ENCODE measurements at places on chromosomes 6 and 20. TPM values are rescaled to one million over a fixed set of nuclear protein-coding genes. Genes with fewer than 3 reads are reported as not detected.

LY6G6C gene
- total RNA-seq: not detected

PHF20 gene
- total RNA-seq: 23.1 TPM

CLVS2 gene
- total RNA-seq: 0.09 TPM

EMILIN3 gene
- total RNA-seq: not detected

BPIFA1 gene
- not detected for total RNA-seq

MATN4 gene
- total RNA-seq: not detected

IYD gene
- 57.0 TPM for total RNA-seq

ENPP1 gene
- total RNA-seq: 8.6 TPM

ZC2HC1B gene
- total RNA-seq: not detected

SLPI gene
- 28.0 TPM for total RNA-seq

EYA2 gene
- 0.40 TPM for total RNA-seq

TSPO2 gene
- not detected for total RNA-seq

USP49 gene
- total RNA-seq: 2.1 TPM

BPIFB1 gene
- not detected for total RNA-seq

NXT1 gene
- total RNA-seq: 6.3 TPM

GRM1 gene
- total RNA-seq: not detected

CST8 gene
- total RNA-seq: not detected

FAM83C gene
- not detected for total RNA-seq

MUC21 gene
- total RNA-seq: not detected

VSTM2L gene
- total RNA-seq: not detected

EEF1E1 gene
- 6.2 TPM for total RNA-seq

TINAG gene
- 2.5 TPM for total RNA-seq

OOEP gene
- not detected for total RNA-seq

B3GALT4 gene
- 31.5 TPM for total RNA-seq

PDE10A gene
- 7.0 TPM for total RNA-seq

CYP39A1 gene
- 3.5 TPM for total RNA-seq

POM121L2 gene
- total RNA-seq: not detected

ZNF334 gene
- total RNA-seq: 4.4 TPM

SFTA2 gene
- total RNA-seq: not detected

RAB44 gene
- total RNA-seq: 1.1 TPM

PI16 gene
- not detected for total RNA-seq

GGTLC1 gene
- not detected for total RNA-seq

CD93 gene
- total RNA-seq: 10.7 TPM

TCP11 gene
- not detected for total RNA-seq

SRPK1 gene
- total RNA-seq: 72.4 TPM

ARMC2 gene
- total RNA-seq: 7.4 TPM

BCL2L1 gene
- 185 TPM for total RNA-seq

RIMS1 gene
- not detected for total RNA-seq

SLC26A8 gene
- total RNA-seq: not detected

STMND1 gene
- not detected for total RNA-seq

DNMT3B gene
- 0.88 TPM for total RNA-seq

HCRTR2 gene
- total RNA-seq: not detected

BRPF3 gene
- 49.6 TPM for total RNA-seq

TSBP1 gene
- not detected for total RNA-seq

ELOVL2 gene
- total RNA-seq: 0.18 TPM

GTSF1L gene
- not detected for total RNA-seq

PTCHD4 gene
- not detected for total RNA-seq

ANKRD66 gene
- total RNA-seq: not detected

SLC22A23 gene
- 79.5 TPM for total RNA-seq

CFB gene
- 94.1 TPM for total RNA-seq

Measured in Peyer's patch (tissue), 4 donors.